ENCODE measurements at places on chromosomes 16 and 17.

GRCh38 chr16:73878611-73879010 lies 418.0 kb upstream of the PSMD7 start:
- H3K4me3 ChIP-seq = no peak overlapping the region
- no peaks in the 10 kb centered on the region for H3K36me3 ChIP-seq
- H3K27ac ChIP-seq = no peak overlapping the region
- no peak for DNase-seq

- H3K4me3 ChIP-seq = peak overlapping the region; percentile 38
- H3K36me3 ChIP-seq = no peaks in the 10 kb centered on the region
- no peaks in the 10 kb centered on the region for H3K4me1 ChIP-seq
- no peak overlapping the region for H3K27ac ChIP-seq
- no peaks in the 10 kb centered on the region for H3K27me3 ChIP-seq
Observed at GRCh38 chr17:43791589-43791988, 11.4 kb downstream of the CFAP97D1 start.

DNA sequence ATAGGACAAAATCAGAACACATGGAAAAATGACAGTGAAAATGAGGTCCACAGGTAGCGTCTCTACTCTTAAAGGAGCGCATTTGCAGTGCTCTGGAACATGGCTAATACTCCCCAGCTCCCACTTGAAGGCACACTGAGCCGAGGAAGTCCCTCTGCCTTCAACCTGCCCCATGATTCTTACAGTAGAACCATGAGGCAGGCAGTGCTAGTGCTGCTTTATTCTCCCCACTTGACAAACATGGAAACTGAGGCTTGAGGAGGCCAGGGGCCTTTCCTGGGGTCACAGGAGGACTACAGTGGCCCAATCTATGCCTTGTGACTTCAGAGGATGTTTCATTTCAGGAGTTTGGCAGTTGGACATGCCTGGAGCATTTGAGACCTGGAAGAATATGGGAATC lies 244.1 kb upstream of the MAF start:
- H3K36me3 ChIP-seq = no peaks in the 10 kb centered on the region
- no peak for DNase-seq
- H3K27me3 ChIP-seq = no peaks in the 10 kb centered on the region
- H3K4me1 ChIP-seq = peaks cover 2% of the 10 kb centered on the region
- no peak overlapping the region for H3K27ac ChIP-seq

DNA sequence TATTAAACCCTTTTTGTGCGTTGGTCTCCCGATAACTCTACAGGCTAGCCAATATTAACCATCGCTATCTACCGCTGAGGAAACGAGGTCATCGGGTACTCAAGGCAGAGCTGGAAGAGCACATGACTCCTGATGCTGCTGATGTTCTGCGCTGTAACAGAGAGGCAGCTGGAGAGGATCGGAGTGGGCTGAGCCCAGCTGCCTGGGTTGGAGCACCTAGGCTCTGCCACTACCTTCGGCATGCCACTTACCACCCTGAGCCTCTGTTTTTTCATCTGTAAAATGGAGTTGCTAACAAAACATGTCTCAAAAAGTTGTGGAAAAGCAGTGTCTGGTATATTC lies 432 bp upstream of the SLC46A1 start:
- H3K27ac ChIP-seq = no peak overlapping the region
- H3K36me3 ChIP-seq = no peaks in the 10 kb centered on the region
- peak overlapping the region; percentile 83 for H3K4me3 ChIP-seq
- no peak for DNase-seq

DNA sequence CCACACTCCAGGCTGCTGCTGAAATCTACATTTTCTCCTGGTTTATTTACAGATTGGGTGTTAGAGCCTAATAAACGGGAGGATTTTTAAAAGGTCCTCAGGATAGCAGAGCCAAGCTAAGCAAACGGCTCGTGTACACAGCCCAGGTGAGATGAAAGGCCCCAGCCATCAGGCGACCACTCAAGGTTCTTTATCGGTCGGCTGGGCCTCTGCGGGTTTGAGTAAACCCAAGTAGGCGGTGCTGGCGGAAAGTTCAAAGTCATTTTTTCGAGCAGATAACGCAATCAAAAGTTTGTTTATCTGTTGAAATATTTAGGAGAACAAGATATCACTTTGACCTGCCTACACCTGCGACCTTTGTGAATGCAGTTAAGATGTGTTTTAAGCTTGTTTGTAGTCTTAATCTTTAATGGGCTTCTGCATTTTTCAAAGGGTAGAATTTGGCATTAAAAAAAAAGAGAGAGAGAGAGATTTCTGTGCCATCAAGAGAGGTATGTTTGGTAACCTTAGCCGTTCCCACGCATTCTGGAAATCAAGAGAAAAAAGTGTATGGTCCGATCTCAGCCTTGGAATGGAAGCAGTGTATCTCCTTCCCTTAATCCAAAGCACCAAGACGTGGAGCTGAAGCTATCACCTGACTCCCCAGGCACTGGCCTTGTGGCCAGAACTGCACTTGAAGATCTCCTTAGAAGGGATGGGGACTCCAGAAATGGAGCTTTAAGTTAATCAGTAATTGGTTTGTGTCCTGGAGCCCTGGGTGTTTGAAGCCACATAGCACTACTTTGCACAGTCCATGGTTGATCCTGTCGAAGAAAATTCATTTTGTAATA lies 301.7 kb upstream of the IRX5 start:
- no peak overlapping the region for H3K4me3 ChIP-seq
- peaks cover 2% of the 10 kb centered on the region for H3K4me1 ChIP-seq
- no peaks in the 10 kb centered on the region for H3K36me3 ChIP-seq
- H3K27me3 ChIP-seq = no peaks in the 10 kb centered on the region
- no peak for DNase-seq

DNA sequence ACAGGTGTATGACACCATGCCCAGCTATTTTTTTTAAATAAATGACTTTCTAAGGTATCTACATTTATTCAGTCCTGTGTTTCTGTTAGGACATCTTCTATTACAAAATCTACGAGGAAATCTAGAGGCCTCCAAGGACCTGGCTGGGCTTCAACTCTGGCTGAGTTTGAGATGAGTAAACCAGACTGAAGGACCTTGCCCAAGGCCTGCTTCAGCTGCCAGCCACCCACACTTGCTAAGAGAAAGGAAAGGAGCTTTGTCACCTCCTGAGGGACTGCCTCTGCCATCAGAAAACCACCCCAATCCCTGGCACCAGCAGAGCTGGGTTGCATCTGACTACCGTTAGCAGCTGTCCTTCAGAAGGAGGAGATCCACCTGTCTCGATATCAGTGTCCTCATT lies 1.3 kb upstream of the MYO1D start:
- H3K36me3 ChIP-seq = no peaks in the 10 kb centered on the region
- peaks cover 55% of the 10 kb centered on the region for H3K27me3 ChIP-seq
- no peak for DNase-seq

GRCh38 chr16:57862698-57863433 lies 60.6 kb upstream of the KIFC3 start:
- no peaks in the 10 kb centered on the region for H3K27me3 ChIP-seq
- no peak overlapping the region for H3K27ac ChIP-seq
- H3K4me1 ChIP-seq = peaks cover 6% of the 10 kb centered on the region
- no peak for DNase-seq

DNA sequence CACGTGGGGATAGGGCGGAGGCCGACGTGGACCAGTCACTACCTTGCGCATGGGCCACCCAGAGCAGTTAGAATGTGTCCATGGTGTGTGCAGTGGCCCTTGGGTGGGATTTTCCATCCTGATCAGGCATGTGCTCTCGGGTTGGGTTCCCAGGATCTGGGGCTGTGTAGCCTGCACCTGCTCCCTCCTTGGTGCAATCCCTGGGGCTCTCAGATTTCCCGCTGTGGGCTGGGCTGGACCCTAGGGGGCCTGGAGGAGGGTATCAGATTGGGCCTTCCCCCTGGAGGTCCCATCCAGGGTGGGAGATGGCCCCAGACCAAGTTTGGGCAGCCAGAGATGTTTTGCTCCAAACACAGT lies 1.3 kb downstream of the SMTNL2 start:
- H3K36me3 ChIP-seq = no peaks in the 10 kb centered on the region
- peaks cover 94% of the 10 kb centered on the region for H3K27me3 ChIP-seq
- H3K4me3 ChIP-seq = no peak overlapping the region
- peaks cover 7% of the 10 kb centered on the region for H3K4me1 ChIP-seq

- peaks cover 49% of the 10 kb centered on the region for H3K4me1 ChIP-seq
- H3K4me3 ChIP-seq = no peak overlapping the region
- no peak overlapping the region for H3K27ac ChIP-seq
- no peaks in the 10 kb centered on the region for H3K36me3 ChIP-seq
- no peaks in the 10 kb centered on the region for H3K27me3 ChIP-seq
- DNase-seq = no peak
Observed at GRCh38 chr16:84643180-84643583, 5.1 kb upstream of the KLHL36 start.

DNA sequence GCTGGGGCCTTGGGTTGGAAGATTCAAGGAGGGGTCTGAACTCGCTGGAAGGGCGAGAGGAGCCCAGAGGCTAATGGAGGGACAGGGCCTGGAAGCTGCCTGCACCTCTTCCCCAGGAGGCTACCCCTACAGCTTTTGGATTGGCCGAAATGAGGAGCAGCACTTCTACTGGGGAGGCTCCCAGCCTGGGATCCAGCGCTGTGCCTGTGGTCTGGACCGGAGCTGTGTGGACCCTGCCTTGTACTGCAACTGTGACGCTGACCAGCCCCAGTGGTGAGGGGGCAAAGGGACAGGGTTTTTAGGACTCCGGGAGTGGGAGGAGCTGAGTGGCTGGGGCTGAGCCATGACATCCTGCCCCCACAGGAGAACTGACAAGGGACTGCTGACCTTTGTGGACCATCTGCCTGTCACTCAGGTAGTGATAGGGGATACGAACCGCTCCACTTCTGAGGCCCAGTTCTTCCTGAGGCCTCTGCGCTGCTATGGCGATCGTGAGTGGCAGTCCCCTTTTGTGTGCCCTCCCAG lies 8.8 kb downstream of the CNTNAP1 start:
- H3K4me3 ChIP-seq = no peak overlapping the region
- H3K27ac ChIP-seq = peak overlapping the region; percentile 17
- H3K27me3 ChIP-seq = no peaks in the 10 kb centered on the region
- no peaks in the 10 kb centered on the region for H3K4me1 ChIP-seq
- H3K36me3 ChIP-seq = peaks cover 40% of the 10 kb centered on the region
